Activated CD4-positive, alpha-beta T cell treated with anti-CD3 and anti-CD28 coated beads, Interleukin-2, amount 50 U/mL, for 16 hours (primary cell): ENCODE measurements at places on chromosomes 16 and 17.

DNA sequence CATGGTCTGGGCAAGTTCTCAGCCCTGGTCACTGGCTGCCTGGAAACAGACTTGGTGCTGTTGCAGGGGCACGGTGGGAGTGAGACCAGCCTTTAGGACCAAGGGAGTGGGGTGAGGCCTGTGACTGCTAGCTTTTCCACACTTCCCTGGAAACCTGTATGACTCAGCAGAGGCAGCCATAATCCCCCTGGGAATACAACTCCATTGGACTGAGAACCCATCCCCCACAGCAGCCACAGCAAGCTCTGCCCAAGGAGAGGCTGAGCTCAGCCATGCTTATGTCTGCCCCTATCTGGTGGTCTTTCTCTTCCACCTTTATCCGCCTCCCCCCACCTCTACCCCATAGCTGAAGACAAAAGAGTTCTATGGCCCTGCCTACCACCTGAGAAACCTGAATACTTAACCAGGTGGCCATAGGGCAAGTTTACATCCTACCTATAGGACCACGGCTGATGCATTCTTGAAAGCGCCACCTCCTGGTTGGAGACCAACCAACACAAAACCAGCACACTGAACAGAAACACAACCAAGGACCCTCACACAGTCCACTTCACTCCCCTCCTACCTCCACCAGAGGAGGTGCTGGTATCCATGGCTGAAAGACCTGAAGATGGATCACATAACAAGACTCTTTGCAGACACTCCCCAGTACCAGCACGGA is 816.2 kb upstream of the SOX9 start:
- DNase-seq: no peak

DNA sequence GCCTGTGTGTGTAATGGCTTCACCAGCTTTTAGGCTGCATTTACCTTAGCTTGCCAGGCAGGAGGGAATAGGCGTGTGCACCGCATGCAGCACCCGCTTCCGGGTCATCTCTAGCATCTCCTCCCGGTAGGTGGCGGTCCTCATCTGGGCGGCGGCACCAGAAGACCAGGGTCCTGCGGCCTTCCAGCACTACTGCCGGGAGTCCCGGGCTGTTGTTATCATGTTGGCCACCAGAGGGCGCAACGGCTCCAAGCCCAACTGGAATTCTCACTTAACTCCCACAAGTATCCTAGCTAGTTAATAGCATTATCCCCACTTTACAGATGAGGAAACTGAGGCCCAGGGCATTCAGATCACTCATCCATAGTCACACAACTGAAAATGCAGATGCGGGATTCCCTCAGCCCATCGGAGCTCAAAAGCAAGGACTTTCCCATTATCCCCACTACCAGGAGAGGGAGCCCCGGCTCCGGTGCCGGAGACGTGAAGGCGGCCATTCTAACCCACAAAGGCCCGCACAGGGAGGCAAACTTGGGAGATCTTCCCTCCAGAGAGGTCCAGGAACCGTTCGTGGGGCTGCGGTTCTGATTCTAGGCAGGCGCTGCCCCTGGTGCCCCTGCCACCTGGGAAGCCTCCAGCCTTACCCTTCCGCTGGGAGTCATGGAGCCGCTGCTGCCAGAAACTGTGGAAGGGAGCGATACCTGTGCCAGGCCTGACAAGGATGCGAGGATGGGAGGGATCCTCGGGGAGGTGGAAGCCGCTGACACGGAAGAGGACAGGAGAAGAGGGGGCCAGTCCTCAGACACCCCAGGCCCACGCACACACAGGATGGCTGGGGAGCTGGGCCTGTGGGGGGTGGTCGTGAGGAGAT is 23.9 kb downstream of the LGALS9 start:
- DNase-seq: peak; percentile 85

GRCh38 chr16:80084614-80085013 is 456.2 kb upstream of the DYNLRB2 start:
- peak; percentile 27 for DNase-seq

DNA sequence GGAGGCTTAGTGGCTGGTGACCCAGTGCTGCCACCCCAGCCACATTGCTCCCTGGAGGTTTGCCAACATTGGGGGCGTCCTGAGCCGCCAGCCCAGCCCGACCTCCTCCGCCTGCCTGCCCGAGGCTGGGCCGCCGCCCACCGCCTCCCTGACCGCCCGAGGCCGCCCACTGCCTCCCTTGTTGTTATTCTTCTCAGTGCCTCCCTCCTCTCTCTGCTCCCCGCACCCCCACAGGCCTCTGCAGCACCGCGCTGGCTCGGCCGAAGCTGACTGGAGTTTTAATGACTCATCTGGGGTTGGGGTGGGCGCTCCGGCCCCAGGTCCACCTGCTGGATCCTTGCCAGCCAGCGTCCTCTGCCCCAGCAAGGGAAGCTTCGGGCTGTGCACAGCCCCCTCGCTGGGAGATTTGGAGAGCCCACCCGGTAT is 102.5 kb downstream of the RBFOX3 start:
- no peak for DNase-seq

GRCh38 chr17:27954548-27955495 is 61.7 kb upstream of the LYRM9 start:
- no peak for DNase-seq

DNA sequence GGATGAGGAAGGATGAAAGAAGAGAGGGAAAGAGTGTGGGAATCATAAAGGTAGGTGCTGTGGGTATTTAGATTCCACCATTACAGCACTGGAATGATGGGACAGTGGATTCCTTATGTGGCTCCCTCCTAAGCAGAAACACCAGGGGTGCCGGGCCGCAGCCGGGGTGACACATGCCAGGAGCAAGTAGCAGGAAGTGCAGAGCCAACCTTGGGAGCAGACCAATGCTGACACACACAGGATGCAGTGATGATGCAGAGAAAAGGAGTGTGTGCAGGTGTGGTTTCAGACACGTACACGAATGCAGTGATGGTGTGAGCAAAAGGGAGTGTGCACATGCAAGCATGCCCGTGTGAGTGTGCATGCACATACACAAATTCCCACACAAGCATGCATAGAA is 338.0 kb downstream of the SLC39A11 start:
- no peak for DNase-seq

GRCh38 chr17:28738680-28739384 is 5.0 kb upstream of the TRAF4 start:
- no peak for DNase-seq

DNA sequence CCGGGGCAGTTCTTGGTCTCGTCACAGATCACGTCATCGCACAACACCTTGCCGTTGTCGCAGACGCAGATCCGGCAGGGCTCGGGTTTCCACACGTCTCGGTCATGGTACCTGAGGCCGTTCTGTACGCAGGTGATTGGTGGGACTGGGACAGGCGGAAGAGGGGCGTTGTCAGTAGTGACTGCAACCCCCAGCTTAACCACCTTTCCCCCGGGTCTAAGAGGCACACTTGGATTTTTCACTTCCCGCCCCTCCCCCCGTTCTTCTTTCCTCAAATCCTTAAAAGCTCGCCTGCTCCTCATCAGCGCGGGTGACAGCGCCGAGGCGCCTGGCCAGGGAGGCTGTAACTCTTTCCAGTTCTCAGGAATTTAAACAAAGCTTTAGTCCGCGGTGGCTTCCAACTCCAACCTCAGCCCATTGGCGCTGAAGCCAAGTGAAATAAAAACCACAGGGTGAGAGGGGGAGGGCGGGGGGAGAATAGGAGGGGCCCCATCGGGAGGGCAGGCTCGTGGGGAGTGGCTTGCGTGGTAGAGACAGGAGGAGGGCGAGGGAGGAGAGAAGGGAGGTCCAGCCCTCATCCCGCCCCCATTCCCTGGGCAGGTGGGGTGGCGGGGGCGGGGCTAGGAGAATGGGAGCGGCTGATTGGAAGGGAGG is 1.5 kb downstream of the COL1A1 start:
- DNase-seq: peak; percentile 62

GRCh38 chr17:13031718-13032350 is 14.0 kb upstream of the ELAC2 start:
- DNase-seq: peak; percentile 58

- DNase-seq: no peak
Measured at GRCh38 chr17:21285164-21286065, 904 bp downstream of the MAP2K3 start.

DNA sequence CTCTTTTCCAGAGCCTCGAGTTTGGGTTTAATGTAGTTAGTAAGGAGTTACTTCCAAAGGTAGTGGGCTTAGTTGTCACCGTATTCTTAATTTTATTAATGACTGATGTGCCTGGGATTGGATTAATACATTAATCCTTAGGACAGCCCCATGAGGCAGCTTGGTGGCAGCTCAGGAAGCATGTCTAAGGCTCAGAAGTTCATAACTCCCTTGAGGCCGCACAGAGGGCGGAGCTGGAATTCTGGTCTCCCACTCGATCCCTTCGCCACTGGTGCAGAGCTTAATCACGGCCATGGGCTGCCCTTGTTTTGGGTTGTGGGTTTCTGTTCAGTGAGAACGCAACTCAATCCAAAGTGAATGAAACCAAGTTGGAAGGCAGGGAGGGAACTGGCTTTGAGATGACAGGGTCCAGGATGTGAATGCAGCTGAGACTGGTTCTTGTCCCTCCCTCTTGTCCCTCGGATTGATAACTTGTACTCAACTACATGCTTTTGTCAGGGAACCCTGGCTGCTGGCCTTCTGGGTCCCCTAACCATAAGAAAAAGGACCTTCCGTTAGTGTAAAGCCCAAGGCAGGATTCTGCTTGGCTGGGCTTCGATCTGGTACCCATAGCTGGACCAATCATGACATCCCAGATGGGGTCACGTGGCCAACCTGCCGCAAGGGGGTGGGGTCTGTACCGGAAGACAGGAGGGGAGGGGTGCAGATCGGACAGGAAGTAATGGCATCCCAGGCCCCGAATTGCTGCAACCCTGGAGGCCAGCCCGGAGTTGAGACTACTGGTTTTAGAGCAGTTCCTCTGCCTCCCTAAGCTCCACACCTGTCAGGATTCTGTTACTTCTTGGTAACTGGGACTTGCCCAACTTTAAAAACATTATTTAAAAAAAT is 45.4 kb downstream of the SNX20 start:
- DNase-seq: peak; percentile 20

GRCh38 chr17:40534371-40535189 is 30.7 kb downstream of the CCR7 start:
- no peak for DNase-seq

DNA sequence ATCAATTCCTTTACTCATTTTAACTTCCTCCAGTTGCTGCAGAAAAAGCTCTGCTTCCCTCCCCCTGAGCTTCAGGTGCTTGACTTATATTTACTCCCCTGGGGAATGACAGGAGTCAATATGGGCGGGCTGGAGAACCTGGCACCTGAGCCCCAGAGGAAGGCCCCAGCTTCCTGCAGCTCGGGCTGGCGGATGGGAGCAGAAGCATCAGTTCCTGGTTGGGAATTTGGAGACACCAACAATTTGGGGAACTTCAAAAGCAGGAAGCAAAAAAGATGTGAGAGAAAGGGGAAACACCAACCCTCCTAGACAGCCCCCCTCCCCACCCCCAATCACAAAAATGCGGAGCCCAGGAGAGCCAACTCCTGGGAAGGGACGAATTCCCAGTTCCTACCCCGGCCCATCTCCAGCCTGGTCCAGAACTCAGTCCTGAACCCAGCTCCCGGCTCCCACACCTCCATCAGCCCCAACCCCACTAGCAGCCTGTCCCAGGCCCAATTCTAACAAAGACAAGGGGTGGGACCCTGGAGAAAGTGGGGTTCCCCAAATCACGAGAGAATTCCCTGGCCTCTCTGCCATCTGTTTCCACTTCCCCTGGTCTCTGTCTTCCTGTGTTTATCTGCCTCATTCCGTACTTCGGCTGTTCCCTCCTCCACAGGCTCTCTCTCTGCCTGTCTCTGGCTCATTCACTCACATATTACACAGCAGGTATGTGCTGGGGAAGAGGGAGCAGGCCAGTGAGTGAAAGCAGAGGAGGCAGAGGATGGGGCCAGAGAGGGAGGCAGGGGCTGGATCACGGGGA is 16.2 kb upstream of the ASGR2 start:
- DNase-seq: no peak

DNA sequence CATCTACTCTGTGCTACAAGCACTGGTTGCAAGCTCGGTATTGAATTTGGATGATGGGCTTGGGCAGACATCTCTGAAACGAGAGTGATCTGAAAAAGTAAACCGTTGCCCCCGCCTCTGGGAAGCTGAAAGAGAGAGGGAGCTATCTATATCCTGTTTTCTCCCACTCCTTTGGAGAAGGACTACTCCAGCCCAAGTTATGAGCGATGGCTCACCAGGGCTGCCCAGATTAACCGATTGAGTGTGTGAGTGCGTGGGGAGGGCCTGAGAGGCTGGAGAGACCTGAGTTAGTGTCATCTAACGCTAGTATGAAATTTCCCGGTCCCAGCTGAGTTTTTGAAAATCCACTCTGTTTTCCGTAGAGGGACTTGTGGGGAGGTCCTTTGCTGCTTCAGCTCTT is 11.5 kb downstream of the MGAT5B start:
- DNase-seq: no peak

DNA sequence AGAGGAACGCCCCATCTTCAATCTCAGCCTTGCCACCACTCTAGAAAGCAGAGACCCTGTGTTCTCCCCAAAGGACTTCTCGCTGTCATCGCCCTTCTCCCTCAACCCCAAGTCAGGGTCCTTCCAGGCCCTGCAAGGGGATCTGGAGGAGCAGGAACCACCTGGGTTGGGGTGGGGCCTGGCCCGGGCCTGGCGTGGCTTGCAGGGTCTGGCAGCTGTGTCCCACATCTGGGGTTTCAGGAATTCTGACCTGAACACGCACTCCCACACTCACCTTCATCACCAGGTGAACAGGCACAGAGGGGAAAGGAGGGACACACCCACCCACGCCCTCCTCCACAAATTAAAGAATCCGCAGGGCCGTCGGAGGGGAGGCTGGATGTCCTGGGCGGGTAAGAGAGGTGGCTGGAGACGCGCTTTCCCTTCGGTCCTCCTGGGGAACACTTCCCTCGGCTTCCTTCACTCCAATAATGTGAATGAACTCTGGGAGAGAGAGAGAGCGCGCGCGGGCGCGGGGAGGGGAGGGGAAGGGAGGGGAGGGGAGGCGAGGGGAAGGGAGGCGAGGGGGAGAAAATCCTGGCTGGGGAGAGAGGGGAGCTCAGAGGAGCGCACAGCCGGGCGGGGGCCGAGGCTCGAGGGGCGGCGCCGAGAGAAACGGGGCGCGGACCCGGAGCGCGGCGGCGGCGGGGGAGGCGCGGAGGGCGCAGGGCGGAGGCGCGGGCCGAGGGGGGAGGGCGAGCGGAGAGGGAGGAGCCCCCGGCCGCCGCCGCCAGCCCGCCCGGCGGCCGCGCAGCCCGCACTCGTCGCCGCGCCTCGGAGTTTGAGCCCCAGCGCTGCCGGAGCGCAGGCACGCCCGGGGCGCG is at the start of gene CACNG4:
Gene CACNG4, plus strand, starts transcription at position 799 of the 863 bp plus-strand sequence. CDS start 205 bp downstream, outside the sequence.
- no peak for DNase-seq
